ENCODE measurements at places on chromosomes 1 and 21.

DNA sequence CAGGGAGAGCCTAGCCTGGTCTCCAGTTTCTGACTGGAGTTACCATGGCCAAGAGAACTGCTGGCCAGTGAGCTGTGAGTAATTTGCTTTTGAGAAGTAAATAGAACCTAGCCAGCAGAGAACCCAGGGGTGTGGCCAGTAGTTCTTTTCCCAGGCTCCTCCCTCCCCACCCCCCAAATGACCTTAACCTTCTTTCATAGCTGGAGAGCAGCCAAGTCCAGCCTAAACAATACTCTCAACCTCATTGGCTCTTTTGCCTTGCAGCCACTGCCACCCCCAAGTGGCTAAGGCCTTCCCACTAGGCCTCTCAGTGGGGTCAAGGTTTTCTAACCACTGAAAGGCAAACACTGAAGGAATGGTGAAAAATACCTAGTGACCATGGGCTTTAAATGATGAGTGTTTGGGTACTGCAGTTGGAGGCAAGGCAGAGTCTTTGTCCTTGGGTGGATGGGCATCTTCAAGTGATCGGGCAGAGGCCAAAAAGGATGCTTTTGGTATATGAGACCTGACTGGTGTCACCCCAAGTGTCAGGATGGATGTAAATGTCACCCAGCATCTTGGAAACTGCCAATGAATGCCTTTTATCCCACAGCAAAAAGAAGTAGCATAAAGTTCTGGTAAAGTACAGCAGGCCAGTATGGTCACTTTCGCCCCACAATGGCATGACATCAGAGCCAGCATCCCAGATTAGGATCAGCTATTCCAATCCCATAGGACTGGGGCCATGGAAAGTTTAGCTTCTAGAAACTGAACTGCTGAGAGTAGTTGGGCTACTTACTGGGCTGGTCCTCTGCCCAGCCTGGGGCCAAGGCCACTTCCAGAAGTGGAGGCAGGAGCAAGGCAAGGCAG, 3.5 kb upstream of the PIGV start:
- no peak for DNase-seq

- no peak for DNase-seq
Observed at GRCh38 chr1:20472121-20472520, 13.9 kb downstream of the CAMK2N1 start.

DNA sequence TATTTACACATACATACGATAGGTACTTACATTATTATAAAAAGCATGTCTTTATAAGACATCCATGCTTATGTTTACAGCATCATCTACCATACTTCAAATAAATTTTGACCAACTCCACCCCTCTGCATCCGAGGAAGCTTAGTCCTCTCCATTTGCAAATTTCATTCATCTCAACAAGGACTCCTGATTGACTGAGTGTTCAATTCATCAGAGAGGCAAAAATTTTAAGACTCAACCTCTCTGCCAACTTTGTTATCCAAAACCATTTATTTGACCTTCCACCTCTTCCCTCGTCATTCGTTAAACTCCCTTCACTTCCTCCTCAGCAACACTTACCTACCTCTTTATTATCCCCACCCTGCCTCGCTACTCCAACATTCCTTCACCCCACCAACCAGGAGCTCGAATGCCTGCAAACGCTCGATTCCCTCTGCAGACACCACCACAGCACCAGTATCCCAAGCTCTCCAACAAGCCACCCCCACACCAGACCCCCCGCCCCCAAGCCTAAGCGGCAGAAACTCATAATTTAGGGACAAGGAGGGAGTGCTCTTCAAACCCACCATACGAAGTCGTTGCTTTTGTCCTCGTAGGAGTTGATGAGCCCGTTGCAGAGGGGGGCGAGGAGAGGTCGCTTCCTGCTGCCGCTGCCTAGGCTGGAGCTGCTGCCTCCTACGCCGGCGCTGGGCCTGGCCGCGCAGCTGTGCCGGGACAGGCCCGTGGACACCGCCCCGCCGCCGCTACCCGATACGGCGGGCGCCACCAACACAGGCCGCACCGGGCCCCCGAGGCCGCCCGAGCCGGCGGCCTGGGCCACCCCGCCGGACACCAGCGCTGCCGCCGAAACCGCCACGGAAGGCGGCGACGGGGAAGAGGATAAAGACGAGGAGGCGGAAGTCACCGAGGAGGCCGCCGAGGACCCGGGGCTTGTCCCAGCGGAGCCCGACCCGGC, 803 bp downstream of the COP1 start:
- peak; percentile 22 for DNase-seq

DNA sequence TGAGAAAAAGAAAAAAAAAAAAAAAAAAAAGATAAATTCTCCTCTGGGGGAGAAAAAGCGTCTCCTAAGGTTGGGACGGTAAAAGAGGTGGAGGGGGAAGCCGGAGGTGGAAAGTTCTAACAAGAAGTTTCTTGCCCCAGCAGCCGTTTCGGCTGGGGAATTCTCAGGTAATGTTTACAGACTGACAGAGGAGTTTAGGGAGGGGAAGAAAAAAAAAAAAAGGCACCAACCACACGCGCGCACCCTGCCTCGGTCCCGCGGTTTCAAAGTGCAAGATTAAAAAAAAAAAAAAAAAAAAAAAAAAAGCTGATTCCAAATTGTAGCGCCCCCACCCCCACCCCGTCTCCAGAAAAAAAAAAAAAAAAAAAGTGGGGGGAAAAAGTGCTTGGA, 504 bp downstream of the DHRS3 start:
- peak; percentile 44 for DNase-seq

DNA sequence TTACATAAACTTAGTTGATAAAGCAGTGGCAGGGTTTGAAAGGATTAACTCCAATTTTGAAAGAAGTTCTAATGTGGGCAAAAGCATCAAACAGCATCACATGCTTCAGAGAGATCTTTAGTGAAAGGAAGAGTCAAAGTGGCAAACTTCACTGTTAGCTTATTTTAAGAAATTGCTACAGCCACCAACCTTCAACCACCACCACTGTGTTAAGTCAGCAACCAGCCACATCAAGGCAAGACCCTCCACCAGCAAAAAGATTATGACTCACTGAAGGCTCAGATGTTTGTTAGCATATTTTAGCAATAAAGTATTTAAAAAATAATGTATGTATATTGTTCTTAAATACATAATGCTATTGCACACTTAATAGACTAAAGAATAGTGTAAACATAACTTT, 21.3 kb upstream of the MAGI3 start:
- no peak for DNase-seq

GRCh38 chr1:3551290-3551678, 60.0 kb downstream of the MEGF6 start:
- DNase-seq: no peak

DNA sequence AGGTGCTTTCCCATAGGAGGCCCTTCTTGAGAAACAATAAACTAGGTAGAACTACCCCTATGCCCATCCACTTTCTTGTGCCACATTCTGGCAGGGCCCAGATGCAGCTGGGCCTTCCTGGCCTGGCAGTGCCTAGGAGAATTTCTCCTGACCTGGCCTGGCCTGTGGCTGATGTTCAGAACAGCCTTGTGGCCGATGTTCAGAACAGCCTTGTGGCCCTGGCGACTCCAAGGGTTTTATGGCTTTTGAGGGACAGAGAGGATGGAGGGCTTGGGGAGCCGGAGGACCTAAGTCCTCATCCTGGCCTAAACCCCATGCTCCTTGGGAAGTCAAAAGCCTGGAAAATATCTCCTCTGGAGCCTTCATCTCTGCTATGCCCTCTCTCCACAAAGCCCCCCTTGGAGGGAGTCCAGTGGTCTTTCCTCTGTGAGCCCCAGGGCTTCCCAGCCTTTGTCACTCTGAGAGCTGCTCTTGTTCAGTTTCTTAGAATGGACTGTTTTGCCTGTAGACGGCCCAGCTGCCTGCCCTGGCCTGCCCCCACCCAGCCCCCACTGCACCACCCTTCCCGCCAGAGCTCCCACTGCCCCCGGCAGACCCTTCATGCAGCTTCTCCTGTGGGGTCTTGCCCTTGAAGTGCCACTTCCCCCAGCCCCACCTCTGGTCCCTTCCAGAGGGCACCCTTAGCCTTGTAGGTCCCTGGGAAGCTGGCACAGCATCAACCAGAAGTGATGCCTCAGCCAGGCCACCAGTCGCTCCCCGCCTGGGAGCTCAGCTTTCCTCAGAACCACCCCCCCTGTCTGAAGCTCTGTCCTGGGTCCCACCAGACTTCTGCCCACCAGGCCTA, 7.0 kb downstream of the GPR37L1 start:
- no peak for DNase-seq
